ENCODE measurements at places on chromosomes 4 and X.
A peak's percentile ranks its signal among the peaks of the same experiment; 100 is the strongest.

DNA sequence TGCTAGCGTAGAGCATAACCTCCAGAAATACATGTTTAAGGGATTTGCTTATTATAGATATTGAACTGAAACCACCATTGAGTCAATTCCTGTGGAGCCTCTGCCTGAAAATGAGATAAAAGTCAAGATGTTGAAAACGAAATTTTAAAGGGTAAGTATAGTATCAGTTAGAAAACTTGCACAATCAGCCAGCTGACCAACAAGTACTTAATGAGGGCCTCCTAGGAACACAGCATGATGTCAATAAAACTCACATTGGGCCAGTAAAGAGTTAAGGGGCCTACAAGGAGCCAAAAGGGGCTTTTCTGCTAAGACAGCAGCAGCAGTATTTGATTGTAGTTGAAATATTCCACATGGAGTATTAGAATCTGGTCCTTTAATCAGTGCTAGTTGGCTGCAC lies 314.1 kb upstream of the PPARGC1A start:
- DNase-seq = no peak

- no peak for DNase-seq
These were observed 101.2 kb upstream of the MYOZ2 start for GRCh38 chr4:119034276-119035008.

DNA sequence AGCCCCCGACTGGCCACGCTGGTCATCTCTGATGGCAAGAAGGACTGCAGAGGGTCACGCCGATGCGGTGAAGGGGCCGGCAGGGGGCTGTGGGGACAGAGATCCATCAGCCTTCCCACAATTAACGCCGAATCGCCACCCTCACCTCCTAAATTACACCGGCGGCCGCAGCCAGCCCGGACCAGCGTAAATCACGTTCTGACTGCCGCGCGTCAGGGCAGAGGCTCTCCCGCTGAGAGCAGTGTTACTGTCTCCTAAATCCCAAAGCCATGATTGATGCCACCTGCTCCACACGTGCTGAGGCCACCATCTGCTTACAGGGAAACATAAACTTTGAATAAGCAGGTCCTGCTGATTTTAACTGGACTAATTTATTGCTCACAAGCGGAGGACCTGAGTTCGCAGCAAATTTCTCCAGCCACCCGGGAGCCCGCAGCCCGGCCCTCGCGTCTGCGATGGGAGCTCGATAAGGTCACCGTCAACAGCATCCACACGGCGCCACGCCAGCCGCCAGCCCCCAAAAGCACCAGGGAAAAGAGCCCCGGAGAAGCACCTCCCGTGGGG lies 127.3 kb upstream of the NKX1-1 start:
- DNase-seq = no peak

GRCh38 chrX:34716302-34716701 lies 59.2 kb upstream of the TMEM47 start:
- no peak for DNase-seq

DNA sequence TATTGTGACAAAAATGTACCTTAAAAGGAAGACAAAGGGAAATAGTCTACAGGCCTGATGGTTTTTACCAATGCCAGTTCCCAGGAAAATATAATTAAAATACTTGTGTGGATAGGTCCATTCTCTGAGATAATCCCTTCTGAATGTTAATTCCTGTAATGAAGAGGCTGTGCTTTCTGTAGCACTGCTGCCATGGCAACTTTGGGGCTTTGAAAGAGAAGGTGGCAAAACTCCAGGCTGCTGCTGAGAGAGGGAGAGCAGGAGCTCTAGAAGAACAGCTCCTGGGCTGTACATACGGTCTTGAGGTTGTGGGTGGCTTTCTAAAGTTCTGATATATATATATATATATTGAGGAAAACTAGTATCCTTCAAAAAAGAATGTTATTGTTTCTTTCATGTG lies 125.4 kb downstream of the PDLIM5 start:
- DNase-seq = peak; percentile 85

DNA sequence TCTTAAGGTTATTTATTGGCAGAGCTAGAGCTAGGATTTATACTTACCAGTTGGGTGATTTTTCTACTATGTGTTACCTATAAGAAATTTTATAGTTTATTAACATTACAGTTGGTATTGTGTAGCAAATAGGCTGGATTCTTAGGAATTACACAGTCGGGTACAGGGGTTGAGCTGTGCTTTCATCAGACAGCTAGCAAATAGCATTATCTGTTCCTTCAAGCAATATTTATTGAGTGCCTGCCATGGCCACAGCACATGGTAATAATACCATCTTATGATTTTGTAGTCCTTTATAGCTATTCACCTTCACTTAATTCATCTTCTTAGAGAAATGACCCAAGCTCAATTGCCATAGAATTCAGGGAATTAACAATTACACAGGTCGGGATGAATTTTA lies 109.4 kb upstream of the PACRGL start:
- DNase-seq = no peak

DNA sequence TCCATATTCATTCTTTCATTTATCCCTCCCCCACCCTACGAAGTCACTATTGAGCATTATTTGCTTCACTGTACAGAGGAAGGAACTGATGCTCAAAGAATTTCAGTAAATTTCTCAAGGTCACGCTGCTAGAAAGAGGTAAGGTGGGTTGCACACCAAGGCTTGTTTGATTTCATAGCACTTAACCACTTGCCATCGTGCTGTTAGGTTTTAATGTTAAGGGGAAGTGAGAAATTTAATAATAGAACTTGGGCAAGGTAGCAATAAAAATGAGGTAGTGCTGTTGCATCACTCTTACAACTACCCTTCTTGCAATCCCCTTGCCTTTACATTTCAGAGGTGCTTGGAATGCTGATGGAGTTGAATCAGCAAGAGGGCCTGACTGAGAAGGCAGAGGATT lies 343.1 kb downstream of the MID1IP1 start:
- no peak for DNase-seq

DNA sequence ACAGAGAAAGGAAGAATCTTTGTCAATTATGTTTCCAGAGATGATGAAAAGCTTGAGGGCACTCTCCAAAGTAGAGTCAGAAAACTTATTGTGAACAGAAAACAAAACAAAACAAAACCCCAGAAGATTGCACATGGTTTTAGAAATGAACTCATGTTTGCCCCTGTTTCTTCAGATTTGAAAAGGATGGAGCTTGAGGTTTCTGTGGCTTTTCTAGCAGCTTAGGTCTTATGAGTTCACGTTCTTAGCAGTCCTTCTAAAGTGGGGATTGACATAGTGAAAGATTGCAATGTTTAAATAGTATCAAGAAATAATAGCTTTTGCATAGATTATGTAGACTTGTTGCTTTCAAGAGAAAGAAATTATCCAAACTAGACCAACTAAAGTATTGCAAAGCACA lies 421.8 kb downstream of the GBA3 start:
- DNase-seq = peak; percentile 15

- peak; percentile 5 for DNase-seq
These were observed 1.1 kb upstream of the TLR3 start for GRCh38 chr4:186067757-186068385.

DNA sequence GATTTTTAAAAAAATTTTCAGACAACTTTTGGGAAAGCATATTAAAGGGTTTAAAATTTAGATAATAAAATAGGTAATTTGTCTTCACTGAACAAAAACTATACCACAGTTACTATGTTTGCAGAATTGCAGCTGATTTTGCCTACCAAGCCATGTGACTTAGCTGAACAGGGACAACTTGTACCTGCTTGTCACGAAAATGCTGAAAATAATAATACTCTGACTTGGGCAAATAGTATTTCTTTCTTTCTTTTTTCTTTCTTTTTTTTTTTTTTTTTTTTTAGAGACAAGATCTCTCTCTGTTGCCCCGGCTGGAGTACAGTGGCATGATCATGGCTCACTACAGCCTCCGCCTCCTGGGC lies 225.2 kb upstream of the PPP1R2C start:
- DNase-seq = no peak

DNA sequence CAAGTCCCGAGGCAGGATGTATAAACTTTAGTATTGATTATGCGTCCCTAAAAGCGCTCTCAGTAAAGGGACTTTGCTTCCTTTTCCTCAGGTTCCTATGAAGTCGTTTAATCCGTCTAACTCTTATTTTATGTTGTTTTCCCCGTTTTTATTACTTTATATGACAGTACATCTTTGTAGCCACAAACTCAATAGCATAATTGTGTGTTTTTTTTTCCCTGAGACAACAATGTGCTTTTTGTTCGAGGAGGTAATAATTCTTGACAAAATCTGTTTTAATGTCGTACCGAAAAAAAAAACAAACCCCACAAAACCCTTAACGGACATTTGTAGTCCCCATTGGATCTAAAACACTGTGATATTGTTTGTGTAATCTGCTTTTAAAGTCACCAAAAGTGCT lies 17.9 kb upstream of the PPP2R3B start:
- no peak for DNase-seq

GRCh38 chr4:141455651-141456050 lies 180.7 kb upstream of the IL15 start:
- DNase-seq = no peak

- DNase-seq = no peak
These were observed at the start of gene MAOB for GRCh38 chrX:43882294-43882681. Gene MAOB, minus strand, starts transcription at chrX:43882450. Its CDS starts 151 bp downstream, at chrX:43882299.

- DNase-seq = no peak
These were observed 58.1 kb downstream of the TMEM164 start for GRCh38 chrX:110060846-110061537.

DNA sequence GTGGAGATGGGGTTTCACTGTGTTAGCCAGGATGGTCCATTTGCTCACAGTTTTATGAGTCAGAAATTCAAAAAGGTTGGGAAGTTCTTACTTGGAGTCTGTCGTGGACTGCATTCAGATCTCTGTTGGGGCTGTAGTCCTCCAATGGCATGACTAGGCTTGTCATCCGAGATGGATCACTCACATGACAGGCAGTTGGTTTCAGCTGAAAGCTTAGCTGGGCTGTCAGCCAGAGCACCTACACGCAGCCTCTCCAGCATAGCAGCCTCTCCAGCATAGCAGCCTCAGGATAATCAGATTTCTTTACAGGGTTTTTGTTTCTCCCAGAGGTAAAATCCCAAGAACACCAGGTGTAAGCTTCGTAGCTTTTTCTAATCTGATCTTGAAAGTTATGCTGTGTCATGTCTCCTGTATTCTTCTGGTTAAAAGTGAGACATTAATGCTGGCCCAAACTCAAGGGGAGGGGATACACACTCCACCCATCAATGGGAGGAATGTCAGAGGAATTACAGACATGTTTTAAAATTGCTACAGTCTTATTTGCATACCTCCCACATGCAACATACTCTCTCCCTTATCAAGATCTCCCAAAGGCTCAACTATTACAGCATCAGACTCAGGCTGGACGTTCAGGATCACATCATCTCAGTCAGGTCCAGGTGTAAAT lies 31.6 kb upstream of the SOD3 start:
- DNase-seq = no peak

DNA sequence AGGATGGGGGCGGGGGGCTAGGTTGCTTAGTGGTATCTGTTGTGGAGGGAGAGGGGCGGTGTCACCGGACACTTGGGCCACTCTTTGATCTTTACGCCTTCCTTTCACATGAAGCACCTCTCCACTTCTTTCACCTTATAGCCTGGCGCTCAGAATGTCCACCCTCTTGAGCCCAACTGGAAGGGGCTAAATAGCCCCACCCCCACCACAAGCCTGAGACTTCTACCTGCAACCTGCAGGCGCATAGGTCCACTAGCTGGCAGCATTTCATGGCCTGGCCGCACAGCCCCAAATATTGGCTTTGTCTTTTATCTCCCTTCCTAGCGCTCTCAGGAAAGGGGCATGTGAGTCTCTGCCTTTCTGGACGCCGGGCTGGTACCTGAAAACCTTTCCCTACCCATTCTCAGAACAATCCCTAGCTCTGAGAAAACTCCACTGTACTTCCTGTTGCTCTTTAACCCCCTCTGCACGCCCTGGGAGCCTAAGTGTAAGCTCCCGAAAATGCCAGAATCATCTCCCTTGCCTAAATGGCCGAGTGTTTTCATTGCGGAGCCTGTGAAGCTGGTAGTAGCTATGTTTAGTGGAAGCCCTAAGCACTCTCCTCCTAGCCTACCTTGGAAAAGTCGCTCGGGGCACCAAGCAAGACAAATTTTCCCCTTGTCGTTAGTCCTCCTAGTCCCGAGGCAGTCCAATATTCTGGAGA lies 1.2 kb upstream of the TRPC5 start:
- no peak for DNase-seq

DNA sequence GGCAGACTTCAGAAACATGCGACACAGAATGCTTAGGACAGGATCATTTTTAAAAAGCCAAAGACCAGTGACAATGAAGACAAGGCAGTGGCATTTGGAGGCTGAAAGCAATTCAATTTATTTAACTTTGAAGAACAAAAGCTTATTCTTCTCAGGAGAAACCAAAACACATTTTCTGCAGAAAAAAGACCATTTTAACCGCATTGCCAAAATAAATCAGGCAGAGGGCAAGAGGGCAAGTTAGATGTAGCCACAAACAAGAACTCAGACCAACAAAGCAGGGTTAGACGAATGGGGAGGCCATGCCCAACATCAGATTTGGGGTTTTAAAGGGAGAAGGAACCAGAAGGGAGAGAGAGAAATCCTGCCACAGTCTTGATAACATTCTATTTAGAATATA lies 58.9 kb downstream of the RELL1 start:
- no peak for DNase-seq

DNA sequence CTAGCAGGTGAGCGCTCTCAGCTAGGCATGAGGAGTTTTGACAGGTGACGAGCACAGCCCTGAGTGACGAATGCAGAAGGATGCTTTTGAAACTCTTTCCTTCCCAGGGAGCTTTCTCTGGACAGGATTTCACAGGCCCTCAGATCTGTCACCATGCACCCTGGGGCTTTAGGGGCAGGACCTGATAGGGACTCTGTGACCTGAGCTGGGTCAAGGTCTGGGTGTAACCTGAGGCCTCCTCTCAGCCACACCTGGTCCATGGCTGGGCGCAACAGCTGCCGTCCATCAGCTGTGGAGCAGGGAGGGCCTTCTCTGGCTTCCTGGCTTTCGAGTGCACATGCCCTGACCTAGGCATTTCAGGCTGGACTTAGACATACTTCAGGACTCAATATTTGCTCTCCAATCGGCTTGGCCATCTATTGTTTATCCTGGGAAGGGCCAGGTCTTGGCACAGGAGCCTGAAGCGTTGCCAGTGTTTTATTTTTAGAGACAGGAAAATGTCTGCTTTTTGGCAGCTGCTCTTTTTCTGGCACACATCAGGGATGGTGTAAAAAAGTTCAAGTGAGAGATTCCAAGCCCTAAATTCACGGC lies 56.4 kb downstream of the C4orf51 start:
- no peak for DNase-seq
